ENCODE measurements at places on chromosomes 3 and 15.
A peak's percentile ranks its signal among the peaks of the same experiment; 100 is the strongest.

DNA sequence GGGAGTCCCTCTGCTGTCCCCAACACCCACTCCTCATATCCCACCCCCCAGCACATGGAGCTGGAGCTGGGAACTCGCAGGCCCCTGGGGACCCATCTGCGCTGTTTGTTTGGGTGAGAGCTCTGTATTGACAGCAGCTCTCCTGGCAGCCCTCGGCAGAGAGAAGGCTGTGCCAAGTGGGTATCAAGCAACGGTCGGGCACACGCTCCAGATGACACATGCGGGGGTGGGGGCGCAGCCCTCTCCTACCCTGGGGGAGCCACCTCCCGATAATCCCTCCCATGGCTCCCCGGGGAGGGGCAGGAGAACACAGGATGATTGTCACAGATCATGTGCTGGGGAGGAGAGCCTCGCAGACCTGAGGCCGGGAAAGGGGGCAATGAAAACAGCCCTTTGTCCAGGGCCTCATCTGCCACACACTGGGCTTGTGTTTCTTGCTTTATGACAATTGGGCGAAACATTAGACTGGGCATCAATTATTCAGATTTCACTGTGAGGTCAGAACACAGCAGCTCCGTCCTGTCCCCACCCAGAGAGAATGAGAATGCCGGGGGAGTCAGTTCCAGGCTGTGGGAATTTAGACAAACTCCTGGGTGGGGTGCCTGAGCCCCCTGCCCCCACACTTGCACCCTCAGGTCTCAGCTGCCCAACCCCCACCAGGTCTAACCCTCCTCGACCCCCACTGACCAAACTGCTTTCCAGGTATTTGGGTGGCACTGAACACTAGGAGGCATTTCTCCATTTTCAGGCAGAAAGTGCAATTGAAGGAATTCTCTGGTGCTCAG, 46.4 kb upstream of the KLF13 start:
- no peak for DNase-seq

DNA sequence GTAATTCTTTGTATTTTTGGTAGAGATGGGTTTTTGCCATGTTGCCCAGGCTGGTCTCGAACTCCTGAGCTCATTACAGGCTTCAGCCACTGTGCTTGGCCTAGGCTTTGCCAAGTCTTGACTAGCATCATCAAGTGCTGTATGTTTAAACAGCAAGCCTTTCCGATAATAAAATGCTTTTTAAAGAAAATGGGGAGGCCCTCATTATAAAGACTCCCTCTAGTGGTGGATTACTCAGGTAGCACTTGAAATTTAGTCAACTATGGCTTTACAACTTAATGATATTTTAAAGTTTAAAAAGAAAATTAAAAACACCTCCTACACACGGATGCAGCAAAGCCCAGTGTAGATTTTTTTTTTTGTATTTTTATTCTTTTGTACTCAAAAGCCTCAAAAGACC, 213.6 kb downstream of the GAP43 start:
- peak; percentile 26 for DNase-seq

DNA sequence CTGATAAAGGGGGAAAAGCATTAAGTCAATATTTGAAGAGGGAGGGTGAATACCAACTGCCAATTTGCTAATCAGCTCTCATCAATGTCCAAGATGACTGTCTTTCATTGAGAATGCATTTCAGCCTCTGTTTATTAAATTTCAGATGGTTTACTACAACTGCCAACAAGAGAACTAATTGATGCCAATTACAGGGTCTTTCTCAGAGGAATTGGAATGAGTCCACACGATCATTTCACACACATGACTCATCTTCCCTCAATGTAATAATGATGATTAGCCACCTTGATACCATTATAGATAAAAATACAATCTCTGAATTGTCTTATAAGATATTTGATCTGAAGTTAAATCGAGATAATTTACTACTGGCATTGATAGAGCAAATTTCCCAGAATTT, 1274.4 kb downstream of the ROBO2 start:
- DNase-seq = no peak

GRCh38 chr3:148998715-148999423, 7.5 kb downstream of the GYG1 start:
- no peak for DNase-seq

DNA sequence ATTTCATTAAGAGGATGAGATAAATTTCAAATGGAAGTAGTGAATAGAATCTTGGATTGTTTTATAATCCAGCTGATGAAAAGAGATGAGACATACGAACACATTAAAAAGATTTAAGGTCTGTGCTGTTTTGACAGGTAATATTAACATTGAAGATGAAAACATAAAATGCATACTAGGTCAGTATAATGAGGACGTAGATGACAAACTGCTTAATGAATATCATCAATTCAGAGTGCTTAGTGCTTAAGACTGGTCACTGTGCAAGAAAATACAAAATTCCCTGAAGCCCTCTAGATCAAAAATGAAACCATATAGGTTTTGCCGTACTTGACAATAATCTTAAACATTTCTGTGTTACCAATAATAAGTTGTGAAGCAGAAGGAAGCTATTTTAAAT, 173.4 kb upstream of the THRB start:
- DNase-seq = no peak

- no peak for DNase-seq
Observed at GRCh38 chr15:63192619-63193206, 3.3 kb downstream of the RAB8B start.

- no peak for DNase-seq
Observed at GRCh38 chr3:195770081-195770840, 41.5 kb downstream of the MUC4 start.

GRCh38 chr3:36397841-36398240, 17.5 kb downstream of the STAC start:
- DNase-seq = peak; percentile 99

- DNase-seq = no peak
Observed at GRCh38 chr15:73495181-73495580, 52.2 kb downstream of the REC114 start.

DNA sequence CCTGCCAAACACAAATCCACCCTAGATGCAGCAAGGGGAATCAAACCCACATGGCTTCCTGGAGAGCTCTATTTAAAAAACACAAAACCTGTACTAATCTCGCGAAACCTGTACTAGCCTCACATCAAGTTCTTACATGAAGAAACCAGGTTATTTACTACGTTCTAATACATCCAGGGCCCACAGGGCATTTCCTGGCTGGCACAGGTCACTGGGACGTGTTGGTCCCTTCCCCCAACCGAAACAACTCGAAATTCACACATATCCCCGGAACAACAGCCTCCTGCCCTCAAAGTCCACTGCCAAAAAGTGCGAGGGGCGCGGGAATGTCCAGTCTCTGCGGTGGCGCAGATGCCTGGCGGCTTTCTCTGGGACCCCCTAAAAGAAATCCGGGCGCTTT, 955 bp downstream of the CDCP1 start:
- no peak for DNase-seq

GRCh38 chr15:54374184-54374952, 396.1 kb downstream of the UNC13C start:
- DNase-seq = no peak

DNA sequence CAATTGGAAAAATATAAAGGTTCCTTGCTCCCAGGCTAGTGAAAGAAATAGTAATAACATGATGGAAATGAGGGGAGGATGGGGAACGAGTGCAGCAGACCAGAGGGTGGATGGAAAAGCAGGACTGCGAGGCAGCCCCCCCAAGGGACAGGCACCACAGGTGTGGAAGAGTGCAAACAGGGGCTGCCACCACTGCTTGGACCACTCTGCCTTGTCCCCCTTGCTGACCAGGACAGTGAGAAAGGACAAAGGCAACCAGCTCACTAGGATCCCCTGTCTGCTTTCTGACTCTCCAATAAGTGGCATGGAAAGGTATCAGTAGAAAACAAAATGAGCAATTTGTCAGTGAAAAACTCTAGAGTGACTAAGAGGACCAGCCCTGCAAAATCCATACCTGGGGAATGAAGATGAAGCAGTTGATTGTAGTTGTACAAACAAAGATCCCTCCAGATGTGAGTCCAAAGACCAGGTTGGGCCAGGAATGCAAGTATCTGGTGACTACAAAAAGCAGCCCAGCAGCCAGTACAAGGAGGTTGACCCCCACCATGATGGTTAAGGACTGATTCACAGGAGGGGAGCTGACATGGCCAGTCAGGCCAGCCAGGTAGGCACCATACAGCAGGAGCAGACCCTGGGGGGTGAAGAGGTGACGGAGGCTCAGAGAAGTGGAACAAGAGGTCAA, 86.6 kb upstream of the GSK3B start:
- no peak for DNase-seq
